ENCODE measurements at places on chromosomes 7 and 10.

DNA sequence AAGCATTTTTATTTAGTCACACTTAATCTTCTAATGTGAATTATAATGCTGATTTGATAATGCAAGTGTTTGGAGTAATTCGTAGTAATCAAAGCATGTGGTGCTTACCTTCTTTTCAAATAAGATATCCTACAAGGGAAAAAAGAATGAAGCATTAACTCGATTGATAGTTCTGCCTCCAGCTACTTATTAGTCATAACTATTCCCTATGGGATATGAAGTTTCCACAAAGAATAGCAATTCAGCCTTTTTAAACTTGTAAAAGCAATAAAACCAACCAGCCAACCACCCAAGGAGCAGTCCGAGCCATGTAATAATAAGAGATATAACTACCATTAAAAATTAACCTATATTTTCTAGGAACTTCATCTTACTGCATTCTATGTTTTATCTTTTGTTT is 11.6 kb downstream of the COL28A1 start:
- DNase-seq = peak; percentile 21

DNA sequence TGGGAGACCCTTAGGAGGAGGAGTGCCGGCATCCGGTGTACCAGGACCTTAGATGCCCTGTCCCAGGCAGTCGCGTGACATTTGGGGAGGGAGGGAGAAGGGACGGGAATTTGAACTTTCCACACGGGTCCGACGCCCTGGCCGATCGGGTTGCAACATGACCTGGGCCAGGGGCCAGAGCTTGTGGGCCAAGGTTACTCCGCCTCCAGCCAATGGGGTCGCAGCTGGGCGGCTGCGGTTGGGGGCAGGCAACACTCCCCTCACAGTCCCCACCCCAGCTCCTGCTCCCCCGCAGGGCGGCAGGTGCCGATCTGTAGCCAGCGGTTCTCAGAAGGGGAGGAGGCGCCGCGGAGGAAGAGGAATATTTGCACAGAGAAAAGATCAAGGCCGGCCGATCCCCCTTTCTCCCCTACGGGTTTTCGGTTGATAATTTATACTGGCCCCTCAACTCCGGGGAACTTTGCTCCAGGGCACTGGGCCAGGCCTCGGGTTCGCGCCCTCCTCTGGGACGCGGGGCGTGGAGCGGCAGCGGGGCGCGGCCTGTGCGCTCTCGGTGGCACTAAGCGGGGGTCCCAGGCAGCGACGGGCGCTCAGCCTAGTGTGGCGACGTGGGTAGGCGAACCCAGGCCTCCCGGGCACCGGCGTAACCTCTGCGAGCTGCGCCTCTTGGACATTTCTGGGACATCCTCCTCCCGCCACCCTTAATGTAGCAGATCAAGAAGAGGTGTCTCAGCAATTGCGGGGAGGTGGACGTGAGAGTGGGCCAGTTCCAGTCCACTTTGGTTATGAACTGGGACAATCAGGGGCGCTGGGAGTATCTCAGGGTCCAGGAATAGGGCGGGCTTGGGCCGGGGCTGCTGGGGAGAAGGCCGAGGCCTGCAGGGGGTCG is 1.2 kb downstream of the MLXIPL start:
- DNase-seq = no peak

DNA sequence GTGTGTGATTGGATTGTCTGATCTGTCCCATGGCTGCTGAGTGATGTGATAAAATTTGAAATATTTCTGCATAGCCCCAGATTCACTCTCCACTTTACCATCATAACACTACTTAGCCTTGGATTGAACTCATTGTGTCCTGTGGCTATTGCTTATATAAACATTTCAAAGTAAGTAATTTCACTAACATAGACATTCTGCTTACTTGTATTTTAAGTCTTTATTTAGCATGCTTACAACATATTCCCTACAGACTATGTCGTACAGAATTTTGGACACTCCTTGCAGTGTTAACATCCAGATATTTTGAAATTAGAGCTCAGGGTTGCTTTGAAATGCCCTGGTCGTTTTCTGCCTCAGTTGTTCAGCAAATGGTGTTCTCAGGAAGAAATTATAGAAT is 117.6 kb downstream of the LRRC4 start:
- DNase-seq = no peak

GRCh38 chr7:150686030-150686631 is 625 bp downstream of the GIMAP2 start:
- no peak for DNase-seq

GRCh38 chr7:24868741-24869140 is 111.2 kb downstream of the OSBPL3 start:
- no peak for DNase-seq

Measured in fibroblast of skin of right biceps (primary cell).